Activated effector memory CD4-positive, alpha-beta T cell treated with Interleukin-2 at 50 U/mL for 16 hours (primary cell): ENCODE measurements at places on chromosomes 2 and 18.
A peak's percentile ranks its signal among the peaks of the same experiment; 100 is the strongest.

GRCh38 chr2:206085742-206086445 is at the start of gene INO80D:
Gene INO80D, minus strand, starts transcription at chr2:206086174. Its CDS starts 23,158 bp downstream, at chr2:206063016.
- peak; percentile 69 for DNase-seq

DNA sequence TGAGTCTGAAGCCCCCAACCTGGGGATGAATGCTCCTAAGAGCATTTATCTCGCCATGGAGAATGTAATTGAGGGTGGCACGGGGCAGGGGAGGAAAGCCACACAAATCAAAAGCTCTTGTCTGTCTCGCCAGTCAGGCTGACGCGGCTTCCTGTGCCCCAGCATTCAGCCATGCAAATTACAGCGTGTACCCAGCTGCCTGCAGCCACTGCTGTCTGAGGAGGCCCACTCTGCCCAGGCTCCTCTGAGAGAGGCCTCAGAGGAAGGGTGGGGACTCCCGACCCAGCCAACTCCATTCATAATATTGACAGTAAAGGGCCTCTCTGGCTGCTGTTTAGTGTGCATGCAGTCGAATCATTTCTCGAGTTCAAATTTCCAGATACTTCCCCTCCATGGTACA is 22.0 kb downstream of the SMAD7 start:
- peak; percentile 75 for DNase-seq

DNA sequence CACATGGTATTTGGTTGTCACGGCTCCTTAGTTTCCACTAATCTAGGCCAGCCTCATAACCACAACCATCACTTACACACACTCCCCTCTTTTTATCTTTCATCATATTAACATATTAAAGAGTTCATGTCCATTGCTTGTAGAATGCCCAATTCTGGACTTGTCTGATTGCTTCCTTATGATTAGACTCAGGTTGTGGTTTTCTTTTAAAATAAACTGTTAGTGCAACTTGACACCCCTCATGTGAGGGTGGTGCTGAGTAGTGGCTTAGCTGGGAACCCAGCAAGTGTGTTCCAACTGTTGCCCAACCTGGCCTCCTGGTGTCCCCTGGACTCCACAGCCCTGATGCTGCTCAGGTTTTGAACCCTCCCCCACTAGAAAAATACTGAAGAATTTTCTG is 20.1 kb upstream of the CD207 start:
- no peak for DNase-seq

- DNase-seq: no peak
Measured at GRCh38 chr2:120605231-120605935, 130.3 kb upstream of the GLI2 start.

- DNase-seq: no peak
Measured at GRCh38 chr2:69454976-69455375, 17.7 kb upstream of the NFU1 start.

DNA sequence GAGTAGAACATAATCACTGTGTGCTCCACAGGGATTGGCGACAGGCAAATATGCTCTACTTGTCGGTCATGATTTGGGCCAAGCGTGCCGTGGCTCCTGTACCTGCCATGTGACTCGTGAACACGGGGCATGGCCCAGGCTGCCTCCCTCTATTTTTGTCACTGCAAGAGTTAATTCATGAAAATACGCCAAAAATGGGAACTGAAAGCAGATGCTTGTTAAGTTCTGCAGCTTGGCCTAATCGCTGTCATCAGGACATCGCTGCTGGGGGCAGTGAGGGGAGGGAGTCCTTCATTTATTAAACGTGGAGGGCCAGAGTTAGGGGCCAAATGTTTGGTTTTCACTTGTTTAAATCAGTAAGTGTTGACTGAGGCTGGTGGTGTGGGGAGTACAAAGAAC is 177.8 kb downstream of the BCL2 start:
- no peak for DNase-seq

- DNase-seq: no peak
Measured at GRCh38 chr18:9067823-9068222, 34.7 kb upstream of the NDUFV2 start.

- no peak for DNase-seq
Measured at GRCh38 chr18:14914771-14915170, 166.8 kb downstream of the ANKRD30B start.

DNA sequence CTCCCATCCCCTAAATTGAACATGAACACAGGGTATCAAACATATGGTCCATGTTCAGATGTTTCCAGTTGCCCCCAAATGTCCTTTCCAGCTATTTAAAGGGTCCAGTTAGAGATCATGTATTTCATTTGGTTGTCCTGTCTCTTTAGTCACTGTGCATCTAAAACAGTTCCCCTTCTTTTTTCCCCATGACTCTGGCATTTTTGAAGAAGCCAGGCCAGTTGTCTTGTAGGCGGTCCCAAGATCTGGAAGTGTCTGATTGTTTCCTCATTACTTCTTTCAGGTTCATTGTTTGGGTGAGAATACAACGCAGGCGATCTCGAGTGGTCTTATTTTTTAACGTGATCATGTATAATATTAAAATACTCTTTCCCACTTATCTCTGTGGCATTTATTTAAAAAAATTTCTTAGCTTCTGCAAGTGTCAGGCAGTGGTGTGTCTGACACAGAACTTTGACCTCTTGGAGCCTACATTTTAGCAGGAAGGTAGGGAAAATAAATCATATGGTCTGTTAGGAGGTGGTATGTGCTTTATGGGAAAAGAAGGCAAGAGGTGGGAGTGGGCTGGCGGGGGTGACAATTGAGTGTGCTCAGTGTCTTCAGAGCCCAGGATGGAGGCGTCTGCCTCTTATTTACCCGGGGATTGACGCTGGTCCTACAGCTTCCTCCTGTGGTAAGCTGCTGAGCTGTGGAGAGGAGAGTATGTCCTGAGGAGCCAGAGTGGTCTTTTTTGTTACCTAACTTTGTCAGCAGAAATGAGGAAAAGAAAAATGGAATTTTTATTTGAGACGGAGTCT is 8.1 kb downstream of the RAB31 start:
- DNase-seq: no peak

DNA sequence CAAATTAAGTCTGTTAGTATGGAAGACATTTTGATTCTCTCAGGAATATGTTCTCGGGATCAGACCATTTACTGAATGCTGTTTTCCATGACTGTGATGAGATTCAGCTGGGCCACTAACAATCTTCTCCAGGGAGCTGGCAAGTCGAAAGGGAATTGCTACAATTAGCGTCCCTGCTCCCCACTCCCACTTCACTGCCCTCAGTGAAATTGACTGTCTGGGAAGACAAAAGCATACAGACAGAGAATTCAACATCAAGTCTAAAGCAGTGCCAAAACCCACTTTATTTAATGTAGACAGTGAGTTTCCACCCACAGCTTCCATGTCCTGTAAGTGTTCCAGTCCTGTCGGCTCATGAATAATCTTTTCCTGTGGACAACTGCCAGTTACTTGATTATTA is 34.0 kb upstream of the COL3A1 start:
- DNase-seq: no peak
